Activated CD8-positive, alpha-beta T cell treated with anti-CD3 and anti-CD28 coated beads, Interleukin-2, amount 10 ng/mL, durations not matched to agents 7 days and 5 days (primary cell): ENCODE measurements at places on chromosomes 5 and 9.

- DNase-seq: no peak
Measured at GRCh38 chr9:127838375-127839078, 15.9 kb downstream of the ENG start.

DNA sequence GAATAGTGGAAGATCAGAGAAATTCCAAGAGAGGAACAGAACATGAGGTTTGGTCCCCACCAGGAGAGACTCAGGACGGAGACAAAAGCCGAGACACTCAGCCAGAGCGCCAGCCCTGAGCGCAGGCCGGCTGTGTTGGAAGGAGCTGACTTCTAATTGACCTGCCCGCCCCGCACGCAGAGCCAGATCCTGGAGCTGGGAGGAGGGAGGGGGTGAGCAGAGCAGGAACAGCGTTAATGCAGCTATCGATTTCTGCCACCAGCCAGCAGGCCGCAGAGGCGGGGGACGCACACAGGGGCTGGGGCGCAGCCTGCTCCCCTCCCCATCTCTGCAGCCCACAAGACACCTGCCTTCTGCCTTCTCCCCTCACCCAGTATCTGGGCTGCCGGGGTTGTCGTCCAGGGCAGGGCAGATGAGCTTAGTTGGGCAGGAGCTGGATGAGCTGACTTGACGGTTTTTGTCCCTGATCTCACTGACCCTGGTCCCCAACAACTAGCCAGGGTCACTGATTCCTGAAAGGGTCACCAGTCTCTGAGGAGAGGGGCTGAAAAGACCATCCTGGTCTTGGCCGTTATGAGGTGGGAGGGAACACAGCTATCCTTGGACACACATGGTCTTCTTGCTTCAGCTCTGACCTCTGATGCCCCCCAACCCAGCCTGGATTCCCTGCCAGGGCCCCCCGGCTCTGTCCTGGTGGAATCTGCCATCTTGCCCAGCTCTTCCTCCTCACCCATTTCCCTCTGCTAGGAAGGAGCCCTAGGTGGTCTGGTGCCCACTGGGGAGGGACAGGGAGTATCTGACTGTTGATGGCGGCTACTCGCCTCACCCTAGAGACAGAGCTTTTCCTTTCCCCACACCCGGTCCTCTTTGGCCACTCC lies 29.8 kb downstream of the CXXC5 start:
- DNase-seq: no peak

- no peak for DNase-seq
Measured at GRCh38 chr5:97135868-97136267, 6.5 kb downstream of the LIX1 start.

DNA sequence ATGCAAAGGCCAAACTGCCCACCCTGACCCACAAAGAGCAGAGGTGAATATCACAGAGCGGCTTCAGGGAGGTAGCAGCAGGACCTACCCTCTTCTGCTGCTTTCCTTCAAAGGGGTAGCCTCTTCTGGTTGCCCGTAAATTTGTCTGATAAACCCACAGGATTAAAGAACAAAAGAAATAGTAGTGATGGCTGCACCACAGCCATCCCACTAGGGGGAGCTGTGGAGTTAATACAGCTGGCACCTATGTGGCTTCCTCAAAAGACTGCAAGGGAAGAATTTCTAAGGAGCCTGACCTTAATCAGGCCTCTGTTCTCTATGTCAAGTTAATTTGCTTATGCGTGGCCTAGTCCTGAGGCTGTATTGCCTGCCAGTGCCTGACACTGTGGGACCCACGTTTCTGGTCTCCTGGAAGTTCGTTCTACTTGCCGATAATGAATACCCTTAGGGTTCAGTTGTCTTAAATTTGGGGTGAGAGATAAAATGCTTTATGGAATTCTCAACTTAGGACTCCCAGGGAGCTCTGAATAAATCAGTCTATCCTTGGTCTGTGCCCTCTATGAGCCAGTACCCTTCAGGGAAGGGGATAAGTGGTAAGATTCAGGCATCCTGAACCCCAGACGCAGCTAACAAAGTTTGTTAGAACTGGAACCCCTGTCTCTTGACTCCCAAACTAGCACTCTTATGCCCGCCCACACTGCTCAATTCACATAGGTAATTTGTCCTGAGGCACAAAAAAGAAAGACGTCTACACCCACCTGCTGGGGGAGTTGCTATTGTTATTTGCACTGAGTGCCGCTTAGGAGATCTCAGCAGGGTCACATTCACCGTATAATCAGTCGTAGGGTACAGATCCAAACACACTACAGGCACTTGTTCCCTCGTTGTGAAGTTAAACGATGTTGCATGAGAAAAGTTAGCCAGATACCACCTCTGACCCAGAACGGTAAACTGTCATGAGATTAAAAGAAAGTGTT lies 77.1 kb downstream of the SUSD1 start:
- DNase-seq: peak; percentile 81

GRCh38 chr9:18531136-18532065 lies 57.4 kb downstream of the ADAMTSL1 start:
- DNase-seq: no peak
